ENCODE measurements at places on chromosomes 6 and 20. TPM values are rescaled to one million over a fixed set of nuclear protein-coding genes. Genes with fewer than 3 reads are reported as not detected.

DNA sequence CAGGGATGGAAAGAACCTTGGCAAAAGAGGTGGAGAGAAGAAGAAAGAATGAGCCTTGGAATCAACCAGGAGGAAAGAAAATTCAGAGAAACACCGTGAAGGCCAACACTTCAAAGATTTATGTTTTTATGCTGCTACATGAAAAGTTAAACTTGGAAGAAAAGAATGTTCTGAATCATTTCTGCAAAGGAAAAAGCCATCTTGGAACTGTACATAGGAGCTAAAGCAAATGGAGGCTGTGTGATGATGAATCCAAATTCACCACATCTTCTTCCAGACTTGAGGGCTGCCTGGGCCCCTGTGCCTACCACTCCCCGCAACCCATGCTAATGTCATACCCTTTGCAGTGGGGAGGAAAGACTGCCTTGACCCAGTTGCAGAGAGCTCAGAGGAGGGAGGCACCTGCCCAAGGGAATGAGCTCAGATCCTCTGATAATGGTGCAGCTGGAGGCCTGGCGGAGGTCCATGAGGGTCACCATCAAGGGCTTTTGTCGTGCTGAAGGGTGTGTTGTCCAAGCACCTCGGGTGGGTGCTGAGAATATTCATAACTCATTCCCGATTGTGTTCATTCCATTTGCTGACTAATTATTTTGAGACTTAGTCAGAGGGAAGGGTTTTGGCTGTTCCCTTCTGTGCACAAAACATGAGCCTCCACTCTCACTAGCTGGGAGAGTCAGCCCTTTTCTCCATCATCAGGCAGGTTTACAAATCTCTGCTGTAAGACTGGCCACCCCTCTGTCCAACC is 245.8 kb upstream of the JAG1 start:
- H3K4me1 ChIP-seq, result peaks cover 28% of the 10 kb centered on the region
- H3K36me3 ChIP-seq, result no peaks in the 10 kb centered on the region
- no peaks in the 10 kb centered on the region for H3K27me3 ChIP-seq
- peak overlapping the region; percentile 41 for H3K27ac ChIP-seq
- H3K4me3 ChIP-seq, result no peak overlapping the region
- DNase-seq, result peak; percentile 88

GRCh38 chr6:78607189-78607588 is 260.2 kb upstream of the IRAK1BP1 start:
- no peaks in the 10 kb centered on the region for H3K36me3 ChIP-seq
- peak; percentile 88 for DNase-seq
- H3K4me3 ChIP-seq, result peak overlapping the region; percentile 26
- peak overlapping the region; percentile 84 for H3K27ac ChIP-seq
- H3K27me3 ChIP-seq, result no peaks in the 10 kb centered on the region

DNA sequence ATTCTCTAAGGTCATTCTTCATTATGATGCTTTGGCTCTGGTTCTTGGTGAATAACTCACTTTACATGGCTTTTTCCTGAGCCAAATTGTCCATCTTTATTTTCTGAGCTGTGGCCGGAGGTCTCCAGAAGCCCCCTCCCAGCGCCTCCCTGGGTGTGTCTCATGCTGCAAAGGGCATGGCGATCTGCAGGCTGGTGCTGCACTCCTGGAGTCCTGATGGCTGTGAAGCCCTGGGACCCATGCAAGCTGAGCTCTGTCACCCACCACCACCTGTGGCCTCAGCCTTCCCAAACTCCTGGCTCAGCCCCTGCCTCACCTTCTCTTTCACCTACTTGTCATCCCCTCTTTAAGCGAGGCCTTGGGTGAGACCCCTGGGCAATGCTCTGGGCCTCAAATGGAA is 96.9 kb downstream of the CEBPB start:
- DNase-seq, result no peak
- H3K4me3 ChIP-seq, result no peak overlapping the region
- H3K36me3 ChIP-seq, result no peaks in the 10 kb centered on the region
- peaks cover 44% of the 10 kb centered on the region for H3K4me1 ChIP-seq
- no peak overlapping the region for H3K27ac ChIP-seq

The VSX1 gene
- total RNA-seq, result not detected

- H3K27ac ChIP-seq, result no peak overlapping the region
- H3K4me3 ChIP-seq, result no peak overlapping the region
- peaks cover 1% of the 10 kb centered on the region for H3K4me1 ChIP-seq
- no peaks in the 10 kb centered on the region for H3K36me3 ChIP-seq
- no peaks in the 10 kb centered on the region for H3K27me3 ChIP-seq
Observed at GRCh38 chr20:8428988-8429387, 296.9 kb downstream of the PLCB1 start.

DNA sequence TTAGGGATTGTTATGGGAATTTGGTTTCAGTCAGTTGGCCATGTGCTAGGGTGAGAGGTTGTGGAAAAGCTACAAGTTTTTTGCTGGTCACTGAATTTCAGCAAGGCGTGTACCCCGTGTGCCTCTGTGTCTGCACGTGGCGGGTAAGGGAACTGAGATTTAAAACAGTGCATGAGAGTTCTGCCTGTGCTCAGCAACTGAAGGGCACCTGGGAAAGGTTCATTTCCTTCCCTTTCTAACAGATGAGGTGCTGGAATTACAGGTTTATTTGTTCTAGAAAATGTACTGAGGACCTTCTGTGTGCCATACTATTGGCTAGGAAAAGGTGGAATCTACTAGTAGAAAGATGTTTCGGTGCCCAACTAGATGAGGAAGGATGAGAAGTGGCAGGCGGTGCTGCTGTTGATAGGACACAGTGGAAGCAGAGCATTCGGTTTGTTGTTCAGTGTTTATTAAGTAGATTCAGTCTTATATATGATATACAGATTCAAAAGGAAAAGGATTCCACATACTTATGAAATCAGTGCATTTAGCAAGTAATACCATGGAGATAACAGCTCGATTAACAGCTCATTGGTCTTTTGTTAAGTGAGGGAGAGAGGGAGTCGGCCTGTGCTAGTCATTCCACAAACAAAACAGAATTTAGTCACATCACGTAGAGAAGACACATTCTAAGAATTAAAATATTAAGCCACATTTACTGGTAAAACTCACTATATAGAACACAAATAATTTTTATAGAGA is 84.7 kb downstream of the ASXL1 start:
- H3K27ac ChIP-seq, result no peak overlapping the region
- H3K4me3 ChIP-seq, result no peak overlapping the region
- no peak for DNase-seq
- peaks cover 24% of the 10 kb centered on the region for H3K36me3 ChIP-seq

The BPIFB1 gene
- total RNA-seq, result not detected

DNA sequence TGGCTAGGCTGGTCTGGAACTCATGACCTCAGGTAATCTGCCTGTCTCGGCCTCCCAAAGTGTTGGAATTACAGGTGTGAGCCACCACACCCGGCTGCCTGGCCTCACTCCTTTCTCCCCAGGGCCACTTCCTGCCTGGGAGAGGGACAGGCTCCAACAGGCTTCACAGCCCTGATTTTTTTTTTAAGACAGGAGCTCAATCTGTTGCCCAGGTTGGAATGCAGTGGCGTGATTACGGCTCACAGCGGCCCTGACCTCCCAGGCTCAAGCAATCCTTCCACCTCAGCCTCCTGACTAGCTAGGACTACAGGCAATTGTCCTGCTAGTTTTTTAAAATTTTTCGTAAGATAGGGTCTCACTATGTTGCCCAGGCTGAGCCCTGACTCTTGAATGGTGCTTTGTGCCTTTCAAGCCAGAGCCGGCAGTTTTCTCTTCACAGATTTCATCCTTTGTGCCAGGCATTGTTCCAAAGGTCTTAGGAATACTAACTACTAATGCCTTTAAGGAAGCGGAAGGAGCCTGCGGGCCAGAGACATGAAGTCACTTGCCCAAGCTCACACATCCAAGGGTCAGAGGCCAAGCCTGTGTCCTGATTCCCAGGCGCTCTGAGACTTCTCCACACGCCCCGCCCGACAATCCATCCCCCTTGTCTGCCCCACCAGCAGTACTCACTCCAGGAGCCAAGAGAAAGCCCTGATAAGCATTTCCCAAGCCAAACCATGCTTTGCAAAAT is 19.2 kb downstream of the CAPN11 start:
- no peak overlapping the region for H3K27ac ChIP-seq
- H3K4me1 ChIP-seq, result peaks cover 20% of the 10 kb centered on the region
- no peaks in the 10 kb centered on the region for H3K27me3 ChIP-seq
- peak; percentile 70 for DNase-seq
- no peak overlapping the region for H3K4me3 ChIP-seq
- H3K36me3 ChIP-seq, result no peaks in the 10 kb centered on the region

The ZC3H12D gene
- 0.10 TPM for total RNA-seq

- no peaks in the 10 kb centered on the region for H3K27me3 ChIP-seq
- no peaks in the 10 kb centered on the region for H3K4me1 ChIP-seq
- no peak overlapping the region for H3K4me3 ChIP-seq
- no peak for DNase-seq
Observed at GRCh38 chr6:51410453-51410852, 591.8 kb downstream of the TFAP2B start.

DNA sequence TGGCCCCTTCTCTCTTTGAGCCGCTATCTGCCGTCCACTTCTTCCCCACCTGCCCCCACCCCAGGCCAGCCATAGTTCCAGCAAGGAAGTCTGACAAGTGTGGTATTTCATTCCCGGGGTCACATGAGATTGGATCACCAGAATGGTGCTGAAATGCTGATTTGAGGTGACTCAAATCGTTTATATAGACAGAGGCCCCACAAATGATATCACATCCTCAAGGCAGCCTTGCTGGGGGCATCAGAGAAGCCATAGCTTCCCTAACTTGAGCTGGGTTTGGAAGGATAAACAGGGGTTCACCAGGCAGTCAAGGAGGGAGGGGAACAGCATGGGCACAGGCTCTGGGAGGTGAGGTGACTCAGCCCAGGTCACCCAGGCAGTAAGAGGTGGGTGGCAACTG is 9.9 kb downstream of the SDCBP2 start:
- no peaks in the 10 kb centered on the region for H3K36me3 ChIP-seq
- DNase-seq, result no peak
- no peak overlapping the region for H3K4me3 ChIP-seq
- no peak overlapping the region for H3K27ac ChIP-seq
- no peaks in the 10 kb centered on the region for H3K27me3 ChIP-seq

Data from astrocyte (in vitro differentiated cells and primary cell).